ENCODE measurements at places on chromosomes 16 and 17.

GRCh38 chr17:70423562-70423961 is 254.2 kb downstream of the KCNJ2 start:
- DNase-seq = no peak

GRCh38 chr16:13262270-13263090 is 361.1 kb downstream of the SHISA9 start:
- no peak for DNase-seq

DNA sequence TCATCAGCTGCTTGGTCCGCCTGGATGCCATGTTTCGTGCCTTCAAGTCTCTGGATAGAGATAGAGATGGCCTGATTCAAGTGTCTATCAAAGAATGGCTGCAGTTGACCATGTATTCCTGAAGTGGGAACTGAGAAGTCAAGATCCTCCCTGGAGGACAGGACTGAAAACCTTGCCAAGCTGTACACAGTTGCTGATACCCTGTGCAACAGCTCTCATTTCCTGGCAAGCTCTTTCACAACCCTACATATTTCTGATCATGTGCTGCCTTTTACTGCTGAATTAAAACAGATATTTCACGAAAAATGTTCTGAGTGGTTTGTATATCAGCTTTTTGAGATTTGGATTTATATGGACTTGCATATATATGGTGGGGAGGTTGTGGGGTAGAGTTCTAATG is 898 bp downstream of the CAPNS2 start:
- DNase-seq = no peak

GRCh38 chr16:81810894-81811538 is 31.9 kb downstream of the PLCG2 start:
- no peak for DNase-seq

DNA sequence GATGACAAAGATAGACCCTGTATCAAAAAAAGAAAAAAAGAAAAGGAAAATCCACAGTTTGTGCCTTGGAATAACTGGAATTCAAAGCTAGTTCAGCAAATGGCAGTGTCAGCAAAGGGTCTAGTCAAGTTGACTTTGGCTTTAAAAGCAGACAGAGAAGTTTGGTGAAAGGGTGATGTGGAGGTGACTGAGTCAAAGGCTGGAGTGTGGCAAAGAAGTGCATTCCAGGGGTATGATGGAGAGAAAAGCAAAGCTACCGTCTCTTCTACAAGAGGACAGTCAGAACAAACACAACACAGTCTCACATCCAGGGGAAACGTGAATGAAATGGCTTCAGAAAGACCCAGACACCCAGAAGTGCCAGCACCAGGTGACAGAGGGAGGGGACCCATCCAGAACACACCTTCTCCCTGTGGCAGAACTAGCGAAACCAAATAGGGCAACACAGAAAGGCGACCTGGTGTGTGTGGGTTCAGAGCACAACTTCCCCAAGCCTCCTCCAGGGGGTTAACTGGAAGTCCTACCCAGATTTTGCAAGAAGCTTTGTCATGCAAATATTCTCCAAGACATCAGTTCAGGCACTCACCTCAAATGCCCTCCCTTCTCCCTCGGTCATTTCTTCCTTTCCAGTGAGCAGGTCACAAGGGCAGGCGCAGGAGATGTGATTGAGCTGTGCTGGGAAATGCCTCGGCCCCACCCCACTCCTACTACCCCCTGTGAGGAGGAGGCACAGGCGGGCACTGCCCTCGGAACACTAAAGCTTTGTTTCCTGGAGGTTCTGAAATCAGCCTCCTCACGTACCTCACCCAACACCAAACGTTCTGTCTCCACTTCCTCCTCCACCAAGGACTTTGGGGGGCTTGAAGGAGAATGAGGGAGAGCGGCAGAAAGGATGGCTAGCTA is 481.9 kb downstream of the SOX9 start:
- DNase-seq = no peak
